ENCODE measurements at places on chromosomes 13 and 19. TPM values are rescaled to one million over a fixed set of nuclear protein-coding genes. Genes with fewer than 3 reads are reported as not detected.

The TRPC4 gene
- not detected for total RNA-seq

The KIR3DL1 gene
- not detected for total RNA-seq

The ACTL9 gene
- not detected for total RNA-seq

The CPAMD8 gene
- total RNA-seq: 0.27 TPM

The PCDH17 gene
- total RNA-seq: not detected

The SH2D3A gene
- 8.7 TPM for total RNA-seq

- peaks cover 23% of the 10 kb centered on the region for H3K27me3 ChIP-seq
- no peak overlapping the region for H3K4me3 ChIP-seq
- DNase-seq: no peak
- no peak overlapping the region for H3K27ac ChIP-seq
- H3K36me3 ChIP-seq: peaks cover 2% of the 10 kb centered on the region
- peaks cover 8% of the 10 kb centered on the region for H3K4me1 ChIP-seq
Measured at GRCh38 chr13:80338781-80339562, 2.0 kb downstream of the SPRY2 start.

- no peak for DNase-seq
- H3K36me3 ChIP-seq: no peaks in the 10 kb centered on the region
- no peak overlapping the region for H3K27ac ChIP-seq
- peaks cover 9% of the 10 kb centered on the region for H3K4me1 ChIP-seq
- H3K27me3 ChIP-seq: peaks cover 19% of the 10 kb centered on the region
Measured at GRCh38 chr13:24660023-24660741, 20.0 kb upstream of the ATP12A start.

DNA sequence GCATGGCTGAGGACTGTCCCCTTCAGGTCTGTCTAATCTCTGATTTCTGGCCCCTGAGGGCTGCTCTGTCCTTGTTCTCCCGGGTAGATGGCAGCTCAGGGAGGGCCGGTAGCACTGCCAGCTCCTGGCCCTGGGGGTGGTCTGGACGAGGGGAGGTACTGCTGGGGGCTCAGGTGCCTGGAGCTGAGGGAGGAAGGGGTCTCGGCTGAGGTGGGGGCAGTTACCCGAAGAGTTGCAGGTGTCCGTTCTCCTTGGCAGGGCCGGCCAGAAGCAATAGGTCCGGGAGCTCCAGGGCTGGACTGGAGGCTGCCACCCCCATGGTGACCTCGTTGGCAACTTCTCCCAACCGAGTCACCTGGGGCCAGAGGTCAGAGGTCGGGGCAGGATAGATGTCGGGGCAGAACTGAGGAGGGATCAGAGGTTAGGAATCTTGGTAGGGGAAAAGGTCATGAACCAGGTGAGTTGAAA lies 1.2 kb upstream of the EMC10 start:
- H3K27ac ChIP-seq: peak overlapping the region; percentile 60
- peaks cover 10% of the 10 kb centered on the region for H3K4me1 ChIP-seq
- H3K27me3 ChIP-seq: no peaks in the 10 kb centered on the region
- no peak for DNase-seq

- no peak for DNase-seq
- no peak overlapping the region for H3K4me3 ChIP-seq
- H3K27me3 ChIP-seq: no peaks in the 10 kb centered on the region
- H3K4me1 ChIP-seq: peaks cover 33% of the 10 kb centered on the region
Measured at GRCh38 chr19:14437578-14438140, 4.6 kb downstream of the PKN1 start.

- DNase-seq: no peak
- no peak overlapping the region for H3K4me3 ChIP-seq
- H3K27me3 ChIP-seq: no peaks in the 10 kb centered on the region
- no peak overlapping the region for H3K27ac ChIP-seq
- H3K36me3 ChIP-seq: no peaks in the 10 kb centered on the region
Measured at GRCh38 chr13:36513266-36513665, 81.0 kb downstream of the CCNA1 start.

- peak overlapping the region; percentile 95 for H3K4me3 ChIP-seq
- peaks cover 51% of the 10 kb centered on the region for H3K4me1 ChIP-seq
- DNase-seq: no peak
- no peaks in the 10 kb centered on the region for H3K27me3 ChIP-seq
- peak overlapping the region; percentile 100 for H3K27ac ChIP-seq
Measured at GRCh38 chr13:41059456-41060081, 1.7 kb upstream of the WBP4 start.

- H3K36me3 ChIP-seq: no peaks in the 10 kb centered on the region
- no peaks in the 10 kb centered on the region for H3K4me1 ChIP-seq
- no peak for DNase-seq
- H3K4me3 ChIP-seq: no peak overlapping the region
- H3K27me3 ChIP-seq: no peaks in the 10 kb centered on the region
- H3K27ac ChIP-seq: no peak overlapping the region
Measured at GRCh38 chr19:33241530-33242101, 16.0 kb upstream of the SLC7A10 start.

DNA sequence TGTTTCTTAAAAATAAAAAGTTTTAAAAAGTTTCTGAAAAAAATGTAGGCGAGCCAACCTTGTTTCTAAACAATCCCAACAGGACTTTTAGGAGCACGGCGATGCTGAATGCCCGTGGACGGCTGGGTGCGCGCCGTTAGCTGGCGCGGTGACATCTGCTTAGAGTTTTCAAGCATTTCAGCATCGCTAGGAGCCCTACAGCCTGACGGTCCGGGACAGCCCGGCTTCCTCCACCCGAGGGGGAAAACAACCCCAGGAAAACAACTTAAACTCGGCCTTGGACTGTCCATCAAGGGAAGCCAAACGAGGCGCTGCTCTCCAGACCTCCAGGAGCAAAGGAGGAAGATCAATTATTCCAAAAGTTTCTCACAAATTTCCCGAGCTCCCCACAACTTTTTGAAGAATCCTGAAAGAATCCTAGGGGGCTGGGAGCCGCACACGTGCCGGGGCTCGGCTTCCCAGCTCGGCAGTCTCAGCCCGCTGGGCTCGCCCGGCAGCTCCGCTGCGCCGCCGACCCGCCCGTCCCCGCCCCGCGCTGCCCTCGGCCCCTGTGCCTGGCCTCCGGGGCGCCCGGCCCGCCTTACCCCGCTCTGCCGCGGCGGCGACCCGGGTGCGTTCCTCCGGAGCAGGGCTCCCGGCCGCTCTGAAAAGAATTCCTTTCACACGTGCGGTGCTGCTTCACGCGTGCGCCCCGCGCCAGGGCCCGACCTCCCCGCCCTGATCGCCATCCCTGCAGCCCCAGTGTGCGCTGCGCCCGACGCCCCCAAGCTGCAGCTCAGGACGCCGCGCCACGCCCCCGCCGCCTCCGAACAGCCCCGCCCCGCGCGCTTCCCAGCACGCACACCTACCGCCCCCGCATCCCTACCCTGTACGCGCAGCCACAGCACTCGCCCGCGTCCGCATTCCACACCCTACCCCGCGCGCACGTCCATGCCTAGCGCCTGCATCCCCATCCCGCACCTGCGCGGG lies at the start of gene GJA3:
GJA3 (minus strand) TSS at position 747 of the 969 bp plus-strand sequence. CDS start 17,764 bp downstream, outside the sequence.
- peaks cover 58% of the 10 kb centered on the region for H3K27me3 ChIP-seq
- H3K36me3 ChIP-seq: no peaks in the 10 kb centered on the region
- H3K4me1 ChIP-seq: peaks cover 13% of the 10 kb centered on the region
- peak within 1 kb of the TSS; percentile 28 for H3K27ac ChIP-seq
- H3K4me3 ChIP-seq: peak within 1 kb of the TSS; percentile 84

GRCh38 chr13:27905650-27906049 lies 14.2 kb upstream of the PDX1 start:
- no peak overlapping the region for H3K4me3 ChIP-seq
- no peaks in the 10 kb centered on the region for H3K36me3 ChIP-seq
- no peak for DNase-seq
- H3K27ac ChIP-seq: no peak overlapping the region

- no peak for DNase-seq
- H3K27ac ChIP-seq: no peak overlapping the region
- H3K4me3 ChIP-seq: no peak overlapping the region
- no peaks in the 10 kb centered on the region for H3K27me3 ChIP-seq
- H3K4me1 ChIP-seq: no peaks in the 10 kb centered on the region
Measured at GRCh38 chr13:101397742-101398141, 18.6 kb downstream of the NALCN start.

- no peak overlapping the region for H3K27ac ChIP-seq
- H3K27me3 ChIP-seq: no peaks in the 10 kb centered on the region
- no peak overlapping the region for H3K4me3 ChIP-seq
- no peaks in the 10 kb centered on the region for H3K36me3 ChIP-seq
- H3K4me1 ChIP-seq: no peaks in the 10 kb centered on the region
Measured at GRCh38 chr19:7137120-7137519, 67.6 kb downstream of the ZNF557 start.

DNA sequence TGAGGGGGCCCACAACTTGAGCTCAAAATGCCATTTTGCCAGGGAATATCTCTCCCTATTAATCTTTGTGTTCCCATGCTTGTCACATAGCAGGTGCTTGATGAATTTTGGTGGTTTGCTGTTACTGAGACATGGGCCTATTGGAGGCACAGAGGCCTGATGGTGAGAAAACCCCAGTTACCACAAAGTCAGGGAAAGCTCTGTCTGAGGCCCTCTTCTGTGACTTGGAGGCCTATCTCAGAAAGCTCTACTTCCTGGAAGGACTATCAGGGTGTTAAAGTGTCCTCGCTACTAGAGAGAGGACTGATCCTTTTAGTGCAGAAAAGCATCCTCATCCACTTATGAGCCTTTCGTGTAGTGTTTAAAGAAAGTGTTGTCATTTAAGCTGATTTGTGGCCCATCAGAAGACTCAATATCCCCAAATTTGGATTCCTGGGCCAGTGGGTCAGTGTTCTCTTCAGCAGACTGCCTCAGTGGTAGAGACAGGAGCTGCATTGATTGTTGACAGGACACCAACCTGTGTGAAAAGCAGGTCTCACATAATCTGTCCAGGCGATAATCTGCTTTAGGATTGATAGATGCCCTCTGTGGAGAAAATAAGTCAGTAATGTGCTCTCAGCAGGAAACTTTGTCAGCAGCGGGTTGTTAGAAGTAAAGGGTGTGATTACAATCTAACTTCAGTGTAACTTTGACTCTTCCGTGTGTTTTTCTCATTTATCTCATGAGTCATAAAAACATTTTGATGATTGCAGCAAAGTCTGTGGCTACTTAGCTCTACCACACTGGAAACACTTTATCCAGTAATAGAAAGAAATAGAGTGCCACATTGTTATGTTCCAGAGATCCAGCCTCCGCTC lies 121.0 kb downstream of the AKAP11 start:
- peaks cover 75% of the 10 kb centered on the region for H3K4me1 ChIP-seq
- no peaks in the 10 kb centered on the region for H3K27me3 ChIP-seq
- peak overlapping the region; percentile 92 for H3K4me3 ChIP-seq

- no peak overlapping the region for H3K4me3 ChIP-seq
- H3K36me3 ChIP-seq: no peaks in the 10 kb centered on the region
- H3K4me1 ChIP-seq: no peaks in the 10 kb centered on the region
- no peak for DNase-seq
Measured at GRCh38 chr13:59368693-59369092, 795.0 kb downstream of the DIAPH3 start.

DNA sequence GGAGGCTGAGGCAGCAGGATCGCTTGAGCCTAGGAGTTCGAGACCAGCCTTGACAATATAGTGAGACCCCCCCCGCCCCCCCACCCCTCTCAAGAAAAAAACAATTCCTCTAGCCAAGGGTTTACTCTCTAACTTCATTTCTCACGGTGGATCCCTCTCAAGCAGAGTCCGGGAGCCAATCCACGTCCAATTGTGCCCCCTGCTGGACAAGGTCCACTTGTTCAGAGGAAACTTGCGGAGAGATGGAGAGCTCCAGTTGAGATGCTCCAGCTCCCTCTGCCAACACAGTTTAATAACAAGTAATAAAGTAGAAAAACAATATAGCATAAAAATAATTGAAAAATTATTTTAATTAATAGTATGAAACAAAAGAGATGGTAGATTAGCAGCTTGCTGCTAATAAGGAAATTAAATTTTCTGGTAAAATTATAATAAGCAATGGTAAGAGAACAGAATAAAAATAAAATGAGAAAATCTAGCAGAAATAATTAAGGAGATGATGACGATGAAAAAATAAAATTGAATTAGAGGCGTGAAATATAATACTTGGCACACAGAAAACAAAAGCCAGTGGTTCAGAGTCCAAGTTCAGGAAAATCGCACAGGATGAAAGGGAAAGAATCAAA lies 14.5 kb upstream of the SIGLEC14 start:
- DNase-seq: peak; percentile 26
- H3K4me1 ChIP-seq: peaks cover 5% of the 10 kb centered on the region
- H3K4me3 ChIP-seq: no peak overlapping the region
- H3K27ac ChIP-seq: no peak overlapping the region
- peaks cover 21% of the 10 kb centered on the region for H3K27me3 ChIP-seq

DNA sequence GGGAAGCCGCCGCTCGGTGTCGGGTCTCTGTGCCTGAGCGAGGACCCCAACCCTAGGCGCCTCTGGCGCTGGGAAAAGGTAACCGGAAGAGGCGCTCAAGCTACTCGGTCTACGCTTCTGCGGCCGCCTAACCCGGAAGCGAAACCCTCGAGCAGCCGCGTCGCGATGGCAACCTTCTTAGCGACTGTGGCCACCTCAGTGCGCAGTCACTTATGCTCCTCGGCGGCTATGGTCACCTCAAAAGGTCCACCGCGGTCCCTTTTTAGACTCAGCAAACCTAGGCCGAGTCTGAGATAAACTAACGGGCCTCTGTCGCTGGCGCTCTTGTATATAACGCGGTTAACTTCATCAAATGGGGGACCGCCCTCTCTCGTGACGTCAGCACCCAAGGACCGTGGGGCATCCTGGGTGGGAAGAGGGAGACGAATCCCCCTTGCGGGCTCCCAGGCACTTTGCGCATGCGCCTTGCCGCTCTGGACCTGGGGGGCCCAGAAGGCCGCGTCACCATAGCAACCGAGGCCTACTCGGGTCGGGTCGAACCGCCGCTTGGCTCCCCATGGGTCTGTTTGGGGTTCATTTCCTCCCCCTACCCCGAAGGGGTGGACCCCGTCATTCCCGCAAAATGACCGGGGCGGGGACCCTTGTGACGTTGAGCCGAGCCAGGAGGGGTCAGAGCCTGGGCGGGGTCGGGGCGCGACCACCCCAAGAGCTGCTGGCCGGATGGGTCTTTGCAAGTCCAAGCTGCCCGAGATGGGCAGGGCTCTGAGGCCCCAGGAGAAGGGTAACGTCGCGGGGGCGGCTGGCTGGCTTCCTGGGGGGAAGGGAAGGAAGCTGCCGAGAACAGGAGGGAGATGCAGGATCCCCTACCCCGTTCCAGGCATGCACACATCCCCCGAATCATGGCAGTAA lies at the start of gene GTF2F1:
GTF2F1 (minus strand) TSS at position 91 of the 909 bp plus-strand sequence. CDS start 169 bp downstream, outside the sequence.
- peaks cover 22% of the 10 kb centered on the region for H3K4me1 ChIP-seq
- DNase-seq: peak; percentile 87
- H3K27me3 ChIP-seq: no peaks in the 10 kb centered on the region
- peak within 1 kb of the TSS; percentile 88 for H3K4me3 ChIP-seq

DNA sequence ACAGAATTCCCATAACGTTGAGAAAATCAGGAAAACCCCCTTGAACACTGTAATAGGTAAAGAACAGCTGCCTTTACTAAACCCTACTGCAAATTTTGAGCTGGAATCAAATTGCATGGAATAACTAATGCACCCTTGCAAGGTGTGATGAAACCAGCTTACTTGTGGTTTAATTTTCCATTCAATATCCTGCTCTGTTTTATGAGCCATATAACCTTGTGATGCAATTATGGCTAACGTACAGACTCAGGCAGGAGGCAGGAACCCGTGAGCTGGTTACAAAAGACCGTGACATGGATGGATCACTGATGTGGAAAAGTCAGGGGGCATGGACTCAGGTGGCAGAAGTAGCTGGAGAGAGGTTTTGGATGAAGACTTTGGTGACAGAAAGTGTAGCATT lies 438.6 kb downstream of the COG6 start:
- H3K27me3 ChIP-seq: peaks cover 2% of the 10 kb centered on the region
- H3K4me3 ChIP-seq: no peak overlapping the region
- no peak overlapping the region for H3K27ac ChIP-seq
- H3K4me1 ChIP-seq: peaks cover 13% of the 10 kb centered on the region
